GM12878 (cell line): ENCODE measurements at places on chromosomes 5 and 9.

DNA sequence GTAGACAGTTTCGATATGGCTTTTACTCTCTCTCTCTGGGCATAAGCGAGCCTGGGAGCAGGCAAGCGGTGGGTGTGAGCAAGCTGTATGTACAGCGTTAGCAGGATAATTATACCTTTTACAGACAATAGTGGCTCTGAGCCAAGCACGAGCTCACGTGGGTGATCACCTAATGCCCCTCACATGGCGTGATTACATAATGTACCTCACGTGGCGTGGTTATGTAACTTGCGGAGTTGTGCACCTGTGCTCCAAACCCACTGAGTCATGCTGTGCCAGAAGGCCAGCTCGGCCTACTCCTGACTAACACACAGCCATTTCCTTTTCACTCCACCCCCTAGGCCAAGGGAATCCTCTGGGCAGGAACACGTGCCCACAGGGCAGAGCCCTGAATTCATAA lies 797.2 kb downstream of the EFNA5 start:
- DNase-seq: no peak

GRCh38 chr9:116320290-116320689 lies 166.7 kb downstream of the PAPPA start:
- no peak for DNase-seq

- no peak for DNase-seq
Measured at GRCh38 chr9:318646-319045, 104.0 kb downstream of the DOCK8 start.

DNA sequence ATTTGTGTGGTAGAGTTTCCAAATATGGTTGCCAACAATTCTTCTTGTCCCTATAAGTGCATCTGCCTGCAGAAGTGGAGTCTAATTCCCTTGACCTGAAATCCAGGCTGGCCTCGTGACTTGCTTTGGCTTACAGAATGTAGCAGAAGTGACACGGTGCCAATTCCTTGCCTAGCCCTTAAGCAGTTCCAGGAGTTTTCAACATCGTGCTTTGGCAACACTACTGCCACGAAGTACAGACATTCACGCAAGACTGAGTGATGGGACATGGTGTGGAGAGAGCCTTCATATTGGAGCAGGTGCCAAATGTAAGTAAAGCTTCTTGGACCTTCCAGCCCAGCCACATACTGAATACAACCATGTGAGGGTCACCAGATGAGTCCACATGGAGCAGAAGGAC lies 92.9 kb upstream of the NEK6 start:
- no peak for DNase-seq

- DNase-seq: no peak
Measured at GRCh38 chr5:41526699-41527098, 16.3 kb upstream of the PLCXD3 start.

GRCh38 chr5:149567226-149567625 lies 14.1 kb upstream of the ARHGEF37 start:
- DNase-seq: no peak

DNA sequence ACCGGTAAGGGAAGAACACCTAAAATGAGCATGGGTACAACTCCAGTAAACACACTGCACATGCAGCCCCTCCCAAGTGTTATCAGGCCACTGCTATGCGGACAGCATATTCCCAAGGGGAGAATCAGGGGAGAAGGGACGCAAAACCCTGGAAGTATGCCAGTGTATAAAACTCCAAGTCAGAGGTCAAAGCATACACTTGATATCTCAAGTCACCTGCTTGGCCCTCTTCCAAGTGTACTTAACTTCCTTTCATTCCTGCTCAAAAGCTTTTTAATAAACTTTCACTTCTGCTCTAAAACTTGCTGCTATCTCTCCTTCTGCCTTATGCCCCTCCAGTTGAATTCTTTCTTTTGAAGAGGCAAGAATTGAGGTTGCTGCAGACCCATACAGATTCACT lies 408.1 kb downstream of the HTR1A start:
- no peak for DNase-seq

DNA sequence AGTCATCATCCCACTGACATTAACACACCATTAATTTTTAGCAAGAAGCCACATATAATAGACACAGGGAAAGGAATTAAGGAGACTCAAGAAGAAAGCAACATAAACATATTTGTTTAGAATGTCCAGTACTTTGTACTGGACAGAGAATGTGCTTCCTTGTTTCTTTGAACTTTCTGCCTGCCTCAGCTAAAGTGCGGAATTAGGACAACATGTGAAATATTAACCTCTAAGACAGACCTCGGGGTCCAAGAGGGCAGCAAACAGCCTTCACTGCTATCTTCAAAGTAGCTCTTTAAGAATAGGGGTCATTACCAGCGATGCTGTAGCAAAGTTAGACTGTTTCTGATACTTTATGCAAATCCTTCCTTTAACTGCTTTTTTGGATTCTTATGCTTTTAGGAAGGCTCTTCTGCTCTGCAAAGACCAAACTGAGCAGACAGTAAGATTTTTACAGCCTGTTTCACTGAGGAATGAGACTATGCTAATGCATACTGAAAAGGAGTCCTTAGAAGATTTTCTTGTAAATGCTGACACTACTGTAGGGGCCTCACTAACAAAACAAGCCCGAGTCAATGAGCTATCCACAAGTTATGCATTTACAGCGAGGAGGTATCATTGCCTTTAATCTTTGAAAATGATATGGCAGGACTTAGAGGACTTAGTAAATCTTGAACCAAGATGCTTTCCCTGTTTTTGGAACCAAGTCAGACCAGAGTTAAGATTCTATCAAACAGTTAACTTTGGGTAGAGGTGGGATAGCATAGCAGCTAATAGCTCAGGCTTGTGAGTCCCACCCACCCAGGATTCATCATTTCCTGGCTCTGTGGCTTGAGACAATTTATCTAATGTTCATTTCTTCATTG lies 23.8 kb downstream of the DAB2 start:
- no peak for DNase-seq

- DNase-seq: no peak
Measured at GRCh38 chr5:2184563-2185540, 302.1 kb upstream of the IRX4 start.

DNA sequence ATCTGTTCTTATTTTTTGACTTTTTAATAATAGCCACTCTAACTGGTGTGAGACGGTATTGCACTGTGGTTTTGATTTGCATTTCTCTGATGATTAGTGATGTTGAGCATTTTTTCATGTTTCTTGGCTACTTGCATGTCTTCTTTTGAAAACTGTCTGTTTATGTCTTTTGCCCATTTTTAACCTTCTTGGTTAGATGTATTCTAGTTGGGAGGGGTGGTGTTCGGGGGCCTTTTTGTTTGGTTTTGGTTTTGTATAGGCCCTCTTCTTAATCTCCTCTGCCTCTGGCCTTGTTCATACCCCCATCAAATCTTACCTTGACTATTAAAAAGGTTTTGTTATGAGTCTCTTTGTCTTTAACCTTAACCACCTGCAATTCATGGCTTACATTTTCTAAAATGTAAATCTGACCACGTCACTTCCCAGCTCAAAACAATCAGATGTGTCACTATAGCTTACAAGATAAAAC lies 107.8 kb upstream of the NR4A3 start:
- DNase-seq: no peak

DNA sequence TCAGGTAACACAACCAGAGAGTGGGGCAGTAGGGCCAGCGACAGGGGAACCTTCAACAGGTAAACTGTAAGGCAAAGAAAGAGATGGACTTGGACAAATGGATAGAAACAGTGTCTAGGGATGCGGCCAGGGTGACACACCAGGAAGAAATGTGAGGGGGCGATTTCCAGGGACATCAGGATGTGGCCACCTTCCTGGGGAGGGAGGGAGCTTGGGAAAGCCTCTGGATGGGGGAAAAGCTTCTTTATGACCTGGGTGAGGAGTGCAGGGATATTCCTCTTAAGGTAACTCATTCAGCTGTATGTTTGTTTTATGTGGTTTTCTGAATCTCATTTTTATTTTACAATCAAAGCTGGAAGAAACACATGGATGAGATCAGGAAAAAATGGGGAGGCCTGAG lies 11.9 kb upstream of the NXNL2 start:
- no peak for DNase-seq

- no peak for DNase-seq
Measured at GRCh38 chr9:109335929-109336328, 15.1 kb upstream of the EPB41L4B start.

- no peak for DNase-seq
Measured at GRCh38 chr9:129108805-129109536, 1.6 kb downstream of the CRAT start.
